ENCODE measurements at places on chromosomes 6 and 20.

DNA sequence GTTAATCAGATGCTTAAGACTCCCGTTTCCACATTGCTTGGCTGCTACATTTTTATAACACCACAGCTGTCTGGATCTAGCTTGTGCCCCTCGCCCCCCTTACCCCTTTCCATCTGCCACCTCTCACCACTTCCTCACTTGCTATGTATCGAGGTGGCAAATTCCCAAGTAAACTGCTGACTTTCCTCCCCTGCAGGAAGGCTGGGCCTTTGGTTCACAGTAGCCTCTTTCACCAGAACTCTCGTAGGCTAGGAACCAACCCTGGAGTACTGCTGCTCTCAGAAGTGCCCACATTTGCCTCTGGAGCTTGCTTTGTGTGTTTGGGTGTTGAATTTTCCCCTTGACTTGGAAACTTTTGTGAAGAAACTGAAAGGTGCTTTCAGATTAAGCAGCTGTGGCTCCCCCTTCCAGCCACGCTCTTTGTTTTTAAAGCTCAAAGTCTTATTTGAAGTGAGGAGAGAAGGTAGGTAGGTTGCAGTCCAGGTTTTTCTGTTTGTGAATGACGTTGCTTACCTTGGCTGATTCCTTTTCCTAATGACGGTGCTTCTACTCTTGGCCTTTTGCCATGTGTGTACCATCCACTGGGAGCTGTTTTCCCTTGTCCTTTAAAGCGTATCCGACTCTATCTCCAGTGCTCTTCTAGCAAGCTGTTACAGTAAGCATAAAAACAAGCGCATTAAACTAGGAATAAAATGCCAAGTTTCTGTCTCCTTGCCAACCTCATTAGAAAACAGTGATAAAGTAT is 90.4 kb downstream of the CARMIL1 start:
- DNase-seq, result no peak

DNA sequence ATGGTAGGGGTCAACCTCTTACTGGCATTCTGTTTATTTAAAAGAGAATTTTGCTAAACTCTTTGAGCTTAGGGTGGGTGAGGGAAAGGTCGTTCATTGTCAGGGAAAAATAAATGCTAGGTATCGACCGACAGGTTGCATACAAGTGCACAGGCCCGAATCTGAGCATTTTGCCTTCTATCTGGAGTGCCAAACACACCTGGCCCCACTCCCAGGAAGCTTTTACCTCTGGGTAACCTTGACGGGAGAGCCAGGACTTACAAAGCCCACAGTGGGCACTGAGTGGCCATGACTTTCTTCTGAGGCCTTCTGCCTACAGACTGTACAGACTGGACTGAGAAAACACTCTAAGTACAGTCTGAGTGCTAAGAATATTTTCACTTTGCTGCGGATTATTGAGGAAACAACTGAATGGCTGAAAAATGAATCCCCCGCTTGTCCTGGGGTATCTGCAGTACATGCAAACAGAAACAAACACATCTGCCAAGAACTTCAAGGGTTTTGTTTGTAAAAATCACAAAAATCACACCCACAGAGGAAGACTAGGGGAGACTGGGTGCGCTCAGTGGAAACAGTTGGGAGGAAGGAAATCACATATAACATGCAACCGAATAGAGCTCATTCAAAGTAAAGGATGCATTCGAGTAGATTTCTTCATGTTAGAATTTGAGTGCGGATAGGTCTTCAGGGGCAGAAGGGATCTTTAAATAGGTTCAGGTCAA is 152.8 kb downstream of the NFATC2 start:
- DNase-seq, result no peak

DNA sequence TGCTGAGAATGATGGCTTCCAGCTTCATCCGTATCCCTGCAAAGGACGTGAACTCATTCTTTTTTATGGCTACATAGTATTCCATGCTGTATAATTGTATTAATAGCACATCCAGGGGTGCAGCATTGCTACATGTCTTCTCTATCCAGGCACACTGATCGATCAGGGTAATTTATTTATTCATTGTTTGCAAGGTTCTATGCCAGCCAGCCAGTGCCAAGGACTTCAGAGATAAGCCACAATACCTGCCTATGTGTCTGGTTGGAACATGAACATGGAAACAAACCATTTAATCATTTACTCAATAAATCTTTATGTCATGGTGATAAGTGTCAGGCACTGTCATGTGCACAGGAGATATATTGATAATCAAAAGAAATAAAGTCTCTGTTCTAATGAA is 5.8 kb upstream of the OR2B3 start:
- DNase-seq, result no peak

DNA sequence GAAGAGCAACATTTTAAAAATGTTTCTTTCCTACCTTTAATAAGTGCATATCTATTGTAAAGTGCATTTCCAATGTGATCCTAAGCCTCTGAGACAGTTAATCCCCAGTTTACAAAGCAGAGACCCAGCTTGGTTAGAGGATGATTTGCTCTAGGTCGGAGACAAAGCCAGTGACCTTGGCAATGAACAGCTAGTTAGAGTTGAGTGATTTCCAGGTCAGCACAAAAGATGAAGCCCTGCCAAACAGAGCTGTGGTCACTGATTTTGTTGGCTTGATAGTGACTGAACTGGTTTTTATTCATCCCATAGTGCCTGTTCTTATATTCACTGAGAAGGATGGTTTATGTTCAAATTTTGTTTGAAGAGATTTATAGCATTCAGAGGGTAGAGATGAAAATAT is 56.6 kb upstream of the CD83 start:
- DNase-seq, result no peak

Data from stimulated activated CD4-positive, alpha-beta T cell treated with anti-CD3 and anti-CD28 coated beads, Interleukin-1b, Interleukin-23, amount 100 ng/mL, for 4 hours (primary cell).